ENCODE measurements at places on chromosomes 5 and 9.

DNA sequence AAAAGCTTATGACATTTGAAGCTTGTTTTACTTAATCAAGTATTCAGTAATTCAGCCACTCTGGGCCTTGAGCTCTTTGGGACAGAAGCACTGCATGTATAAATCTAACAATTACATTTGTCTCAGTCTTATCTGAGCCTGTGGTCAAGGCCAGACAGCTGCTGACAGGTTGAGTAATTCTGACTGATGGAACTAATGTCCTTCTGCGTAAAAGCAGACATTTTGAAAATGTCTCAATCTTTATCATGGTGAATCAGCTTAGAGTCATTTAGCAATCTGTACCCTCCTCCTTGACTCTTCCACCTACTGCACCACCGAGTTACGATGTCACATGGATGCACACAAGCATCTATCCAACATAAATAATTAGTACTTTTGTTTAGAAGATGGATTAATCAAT lies 400.0 kb downstream of the ARRDC3 start:
- DNase-seq: peak; percentile 65

DNA sequence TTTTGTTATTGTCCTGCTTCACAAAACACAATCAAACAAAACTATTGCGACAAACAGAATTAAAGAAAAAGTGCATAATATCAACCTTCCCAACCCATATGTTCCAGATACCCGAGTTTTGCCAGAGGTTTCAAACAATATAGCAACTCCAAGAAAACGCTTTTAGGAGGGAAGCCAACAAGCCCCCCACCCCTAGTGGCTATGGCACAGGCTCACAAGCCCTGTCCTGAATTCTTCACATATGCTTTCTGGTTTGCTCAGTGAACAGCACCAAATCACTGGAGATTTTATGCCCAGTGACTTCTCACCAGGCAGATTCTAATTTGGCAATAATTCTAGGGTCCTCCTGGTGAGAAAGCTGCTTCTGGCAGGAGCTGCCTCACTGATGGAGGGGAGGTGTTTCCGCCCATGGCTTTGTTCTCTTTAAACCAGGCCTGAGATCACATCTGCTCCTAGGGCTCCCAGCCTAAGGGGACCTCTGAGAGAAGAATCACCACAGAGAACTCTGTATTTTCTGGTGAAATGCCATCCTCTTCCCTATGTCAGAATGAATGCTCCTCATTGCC lies 1982.4 kb downstream of the EFNA5 start:
- DNase-seq: no peak

DNA sequence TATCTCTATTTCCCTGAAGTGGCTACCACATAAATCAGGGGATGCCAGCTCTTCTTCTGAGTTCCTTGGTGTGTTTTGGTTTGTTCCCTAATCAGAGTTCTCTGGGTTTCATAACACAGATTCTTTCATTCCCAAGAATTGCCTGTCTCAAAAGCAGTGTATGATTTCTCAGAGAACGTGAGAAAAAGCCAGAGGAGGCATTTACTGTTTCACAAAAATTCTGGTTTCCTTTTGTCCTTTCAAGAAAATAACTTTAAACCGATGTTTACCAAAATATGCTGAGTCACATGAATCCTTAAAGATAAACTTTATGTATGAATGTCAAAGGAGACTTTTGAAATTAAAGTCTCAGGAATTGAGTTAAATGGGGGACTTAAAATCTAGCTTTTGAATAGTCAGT lies 314.3 kb downstream of the EBF1 start:
- DNase-seq: no peak

DNA sequence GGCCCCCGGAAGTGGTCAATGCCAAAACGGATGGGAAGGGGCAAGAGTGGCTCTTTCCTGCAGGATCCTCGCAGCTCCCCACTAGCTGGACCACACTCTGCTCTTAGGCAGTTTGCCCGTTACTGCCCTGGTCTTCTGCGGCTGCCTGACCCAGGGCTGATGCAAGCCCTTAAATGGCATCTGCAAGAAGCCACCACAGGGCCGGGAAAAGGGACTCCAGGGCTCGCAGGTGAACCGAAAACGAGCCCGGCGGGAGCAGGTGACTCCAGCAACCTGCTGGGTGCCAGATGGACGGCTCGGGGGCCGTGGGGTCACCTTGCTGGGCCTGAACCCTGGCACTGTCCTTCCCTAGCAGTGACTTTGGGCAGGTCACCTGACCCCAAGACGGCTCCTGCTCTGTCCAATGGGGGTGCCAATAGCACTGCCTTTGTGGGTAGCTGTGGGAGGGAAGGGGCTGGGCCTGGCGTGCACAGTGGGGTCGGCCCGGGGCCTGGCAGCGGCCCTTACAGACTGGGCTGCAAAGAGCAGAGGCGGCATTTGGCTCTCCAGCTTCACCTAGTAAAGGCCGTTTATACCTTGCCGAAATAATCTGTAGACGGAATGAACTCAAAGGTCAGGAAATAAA lies 1.3 kb downstream of the TMEM250 start:
- DNase-seq: no peak

DNA sequence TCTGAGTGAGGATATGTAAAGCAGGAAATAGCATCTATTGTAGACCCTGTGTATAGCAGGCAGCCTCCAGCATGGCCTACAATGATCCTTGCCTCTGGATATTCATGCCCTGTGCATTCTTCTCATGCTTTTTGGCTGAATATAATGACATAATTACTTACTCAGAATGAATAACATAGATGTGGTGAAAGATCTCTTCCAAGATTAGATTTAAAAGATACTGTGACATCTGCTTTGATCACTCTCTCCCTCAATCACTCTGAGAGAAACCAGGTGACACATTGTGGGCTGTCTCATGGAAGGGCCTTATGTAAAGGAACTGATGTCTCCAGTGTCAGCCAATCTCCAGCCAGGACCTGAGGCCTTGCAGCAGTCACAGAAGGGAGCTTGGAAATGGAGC lies 376.7 kb downstream of the DNAH5 start:
- peak; percentile 74 for DNase-seq

DNA sequence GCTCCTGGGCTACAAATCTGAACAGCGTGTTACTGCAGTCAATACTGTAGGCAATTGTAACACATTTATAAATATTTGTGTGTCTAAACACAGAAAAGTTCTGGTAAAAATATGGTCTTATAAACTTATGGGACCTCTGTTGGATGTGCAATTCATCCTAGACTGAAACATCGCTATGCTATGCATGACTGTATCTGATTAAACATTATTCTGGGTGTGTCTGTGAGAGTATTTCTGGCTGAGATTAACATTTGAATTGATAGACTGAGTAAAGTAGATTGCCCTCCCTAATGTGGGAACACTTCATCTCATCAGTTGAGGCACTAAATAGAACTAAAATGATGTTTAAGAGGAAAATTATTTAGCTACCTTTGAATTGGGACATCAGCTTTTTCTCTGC lies 24.3 kb upstream of the PRDM9 start:
- no peak for DNase-seq

DNA sequence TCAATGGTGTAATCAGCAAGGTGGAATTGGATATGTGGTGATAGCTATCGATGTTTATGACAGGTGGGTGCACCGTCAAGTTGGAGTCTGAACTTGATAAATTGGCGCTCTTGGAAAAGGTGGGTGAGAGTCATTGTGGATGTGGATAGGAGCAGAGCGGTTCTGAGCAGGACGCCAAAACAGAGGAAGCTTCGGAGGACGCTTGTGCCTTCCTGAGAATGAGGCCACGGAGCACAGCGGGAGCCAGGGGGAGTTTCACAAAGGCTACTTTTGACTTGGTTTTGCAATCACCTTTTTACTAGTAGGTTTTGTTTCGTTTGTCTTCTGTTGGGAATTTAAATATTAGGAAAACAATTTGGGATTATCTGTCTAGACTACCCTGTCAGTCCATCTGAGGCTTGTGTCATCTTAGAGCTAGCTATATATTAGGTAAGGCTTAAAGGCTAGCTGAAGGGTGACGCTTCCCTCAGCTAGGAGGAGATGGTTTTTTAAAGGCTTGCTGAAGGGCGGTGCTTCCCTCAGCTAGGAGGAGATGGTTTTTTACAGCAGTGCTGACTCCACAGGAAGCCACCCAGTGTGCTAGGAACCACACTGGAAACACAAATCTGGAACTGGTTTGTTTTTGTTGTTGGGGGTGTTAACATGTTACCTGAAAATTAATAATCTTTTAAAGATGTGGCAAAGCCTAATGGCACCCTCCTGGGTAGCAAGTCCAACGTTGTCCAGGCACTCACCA lies 142.4 kb upstream of the IRX4 start:
- no peak for DNase-seq

- no peak for DNase-seq
Measured at GRCh38 chr9:122076117-122076516, 17.0 kb downstream of the TTLL11 start.

DNA sequence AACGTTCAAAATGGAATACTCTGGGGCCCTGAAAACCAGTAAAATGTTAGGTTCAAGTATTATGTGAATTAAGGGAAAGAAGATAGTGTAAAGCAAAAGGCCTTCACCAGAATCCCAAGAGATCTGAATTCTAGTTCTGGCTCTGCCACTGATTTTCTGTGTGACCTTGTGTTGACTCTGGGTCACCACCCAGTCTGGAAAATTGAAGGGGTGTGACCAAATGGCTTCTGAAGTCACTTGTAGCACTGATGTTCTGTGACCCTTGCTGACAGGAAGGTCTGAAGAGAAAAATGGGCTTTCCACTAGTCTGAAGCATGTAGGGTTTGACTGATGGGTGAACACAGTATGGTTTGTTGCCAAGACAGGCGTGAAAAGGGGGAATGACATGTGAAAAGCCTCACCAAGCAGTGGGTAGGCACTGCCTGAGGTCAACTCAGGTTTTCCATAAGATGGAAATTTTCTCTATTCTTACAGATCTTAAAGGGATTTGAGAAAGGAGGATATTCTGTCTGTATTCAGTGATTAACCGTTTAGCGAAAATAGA lies 33.1 kb downstream of the ANP32B start:
- DNase-seq: no peak
